ENCODE measurements at places on chromosomes 7 and 10.

- DNase-seq, result no peak
Measured at GRCh38 chr10:53122281-53122680, 349.7 kb upstream of the MBL2 start.

GRCh38 chr10:92244796-92245195 lies 46.1 kb downstream of the CPEB3 start:
- no peak for DNase-seq

GRCh38 chr10:79063661-79064492 lies 4.9 kb upstream of the ZMIZ1 start:
- no peak for DNase-seq

DNA sequence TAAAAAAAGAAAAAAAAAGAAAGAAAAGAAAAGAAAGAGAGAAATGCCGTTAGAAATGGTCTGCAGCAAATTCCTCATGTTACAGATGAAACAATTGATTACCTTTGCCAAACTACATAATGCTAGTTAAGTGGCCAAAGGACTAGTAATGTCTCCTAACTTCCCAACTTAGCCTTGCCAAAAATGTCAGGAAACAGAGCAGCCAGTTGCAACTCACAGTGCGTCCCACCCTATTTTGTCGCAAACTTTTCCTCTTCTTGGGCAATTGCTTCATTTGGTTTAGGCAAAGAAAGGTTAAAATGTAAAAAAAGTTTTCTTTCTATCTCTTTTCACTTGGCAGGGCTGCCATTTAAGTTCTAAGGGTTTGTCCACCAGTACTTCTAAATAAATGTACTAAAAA lies 53.1 kb downstream of the APBB1IP start:
- no peak for DNase-seq

- DNase-seq, result no peak
Measured at GRCh38 chr7:71775648-71776047, 636.5 kb downstream of the CALN1 start.

GRCh38 chr10:51082857-51083256 lies 8.6 kb downstream of the PRKG1 start:
- DNase-seq, result no peak

GRCh38 chr7:128189231-128189930 lies 51.7 kb upstream of the LEP start:
- no peak for DNase-seq

DNA sequence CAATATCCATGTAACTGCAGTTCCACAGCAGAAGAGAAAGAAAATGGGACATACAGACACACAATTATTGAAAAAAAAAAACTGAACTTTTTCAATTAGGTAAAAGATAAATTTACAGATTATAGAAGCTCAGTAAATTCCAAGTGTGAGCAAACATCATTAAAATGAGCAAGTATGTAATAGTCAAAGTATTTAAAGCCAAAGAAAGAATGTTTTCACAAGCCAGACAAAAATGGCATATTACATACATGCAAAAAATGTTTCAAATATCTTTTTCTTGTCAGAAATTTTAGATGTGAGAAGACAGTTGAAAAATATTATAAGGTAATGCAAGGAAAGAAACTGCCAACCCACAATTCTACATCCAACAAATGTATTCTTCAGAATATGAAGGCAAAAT lies 150.2 kb upstream of the AKR1E2 start:
- DNase-seq, result no peak

DNA sequence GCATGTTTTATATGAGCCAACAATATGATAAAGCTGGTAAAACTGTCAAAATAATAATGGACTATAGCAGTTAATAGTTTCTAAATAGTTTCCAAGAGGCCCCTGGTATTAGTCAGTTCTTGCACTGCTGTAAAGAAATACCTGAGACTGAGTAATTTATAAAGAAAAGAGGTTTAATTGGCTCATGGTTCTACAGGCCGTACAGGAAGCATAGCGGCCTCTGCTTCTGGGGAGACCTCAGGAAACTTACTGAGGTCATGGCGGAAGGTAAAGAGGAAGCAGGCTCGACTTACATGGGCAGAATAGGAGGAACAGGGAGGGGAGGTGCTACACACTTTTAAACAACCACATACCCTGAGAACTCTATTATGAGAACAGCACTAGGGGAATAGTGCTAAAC lies 104.6 kb downstream of the PPP1R9A start:
- no peak for DNase-seq

- DNase-seq, result no peak
Measured at GRCh38 chr10:11112718-11113117, 95.0 kb downstream of the CELF2 start.

DNA sequence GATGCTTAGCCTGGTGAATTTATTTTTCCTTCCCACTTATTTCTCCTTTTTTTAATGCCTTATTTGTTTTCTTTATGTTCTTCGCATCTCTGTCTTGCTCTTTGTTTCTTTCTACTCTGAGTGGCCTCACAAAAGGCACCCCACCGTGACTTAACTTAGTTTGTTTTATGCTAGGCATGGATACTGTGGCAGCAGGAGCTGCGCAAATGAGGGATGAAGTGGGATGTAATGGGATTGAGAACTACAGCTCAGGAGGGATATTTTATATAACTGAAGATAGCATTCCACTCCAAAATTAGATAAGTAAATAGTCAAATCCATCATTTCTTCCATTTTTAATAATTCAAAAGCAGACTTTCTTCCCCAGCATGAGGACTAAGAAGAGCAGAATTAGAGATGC lies 1.7 kb upstream of the CACNA2D1 start:
- DNase-seq, result peak; percentile 40

GRCh38 chr10:118968060-118968459 lies 61.5 kb upstream of the NANOS1 start:
- DNase-seq, result no peak

DNA sequence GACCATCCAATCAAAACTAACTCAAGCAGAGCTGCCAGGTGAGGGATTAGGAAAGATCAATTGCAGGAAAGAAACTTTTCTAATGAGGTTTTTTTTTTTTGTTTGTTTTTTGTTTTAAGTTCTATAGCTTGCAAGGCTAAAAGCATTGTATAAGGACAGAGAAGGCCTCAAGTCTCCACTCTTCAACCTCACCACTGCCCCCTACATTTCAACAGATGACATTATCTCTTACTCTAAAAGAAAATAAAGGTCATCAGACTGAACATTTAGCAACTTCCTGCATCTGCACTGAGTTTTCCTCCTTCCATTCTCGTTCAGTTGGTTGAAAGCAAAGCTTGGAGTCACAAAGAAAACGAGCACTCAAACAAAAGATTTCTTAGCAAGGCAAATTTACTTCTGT lies 45.2 kb upstream of the EXOC4 start:
- DNase-seq, result no peak

- no peak for DNase-seq
Measured at GRCh38 chr7:93894426-93894825, 3.9 kb upstream of the TFPI2 start.

GRCh38 chr7:158472596-158472995 lies 115.0 kb downstream of the PTPRN2 start:
- no peak for DNase-seq

GRCh38 chr7:79268730-79269129 lies 184.7 kb downstream of the MAGI2 start:
- peak; percentile 73 for DNase-seq

DNA sequence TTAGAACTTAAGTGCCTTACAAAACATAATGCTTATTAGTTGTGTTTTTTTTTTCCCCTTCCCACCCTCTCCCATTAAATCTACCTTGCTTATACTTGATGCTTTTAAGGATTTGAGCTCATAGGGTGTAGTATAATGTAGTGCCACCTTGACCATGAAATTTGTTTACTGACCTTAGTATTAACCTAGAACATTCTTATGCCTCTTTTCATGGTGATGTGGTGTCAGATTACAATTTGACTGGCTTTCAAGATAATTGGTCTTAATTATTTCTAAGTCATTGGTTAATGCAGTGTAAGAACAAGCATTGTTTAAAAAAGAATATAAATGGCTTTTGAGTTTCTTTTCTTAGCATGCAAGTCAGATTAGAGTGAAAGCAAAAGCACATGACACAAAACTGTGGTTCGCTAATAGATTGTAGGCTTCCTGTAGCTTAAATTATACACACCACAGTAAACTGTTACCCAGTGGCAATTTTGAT lies 61.8 kb downstream of the ADD3 start:
- peak; percentile 73 for DNase-seq

DNA sequence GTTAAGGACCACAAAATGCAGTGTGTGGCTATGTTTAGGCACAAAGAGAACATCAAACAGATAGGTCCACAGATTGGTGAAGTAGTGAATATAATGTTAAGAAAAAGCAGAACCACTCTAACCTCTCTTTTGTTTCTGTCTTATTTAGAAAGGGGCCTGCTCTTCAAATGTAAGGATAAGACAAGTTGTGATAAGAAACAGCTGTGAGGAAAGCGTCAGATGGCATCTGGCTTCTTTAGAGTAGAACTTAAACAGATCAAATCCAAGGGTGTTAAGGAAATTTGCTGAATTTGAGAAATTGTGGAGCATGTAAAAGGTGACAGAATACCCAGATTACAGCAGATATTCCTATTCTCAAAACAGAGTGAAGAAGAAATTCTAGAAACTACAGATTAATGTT lies 151.0 kb upstream of the LRGUK start:
- DNase-seq, result no peak

- peak; percentile 30 for DNase-seq
Measured at GRCh38 chr10:24726626-24727025, 2.9 kb upstream of the ARHGAP21 start.

- no peak for DNase-seq
Measured at GRCh38 chr10:62861507-62861906, 45.3 kb upstream of the EGR2 start.

DNA sequence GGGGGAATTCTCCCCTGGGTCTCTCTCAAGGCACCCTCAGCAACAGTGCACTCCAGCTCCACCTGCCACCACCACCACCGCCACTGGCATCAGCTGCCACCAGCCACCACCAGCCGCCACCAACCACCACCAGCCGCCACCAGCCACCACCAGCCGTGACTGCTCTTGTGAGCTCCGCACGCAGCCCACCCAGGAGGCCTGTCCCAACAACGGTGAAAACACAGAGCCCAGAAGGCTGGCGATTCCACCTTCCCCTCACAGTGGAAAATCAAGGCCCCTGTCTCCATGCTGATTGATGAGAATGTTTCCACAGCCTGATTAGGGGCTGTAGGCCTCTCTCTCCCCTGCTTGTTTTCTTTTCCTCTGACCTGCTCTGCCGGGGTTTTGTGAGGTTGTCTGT lies 41.1 kb downstream of the COBL start:
- DNase-seq, result no peak

DNA sequence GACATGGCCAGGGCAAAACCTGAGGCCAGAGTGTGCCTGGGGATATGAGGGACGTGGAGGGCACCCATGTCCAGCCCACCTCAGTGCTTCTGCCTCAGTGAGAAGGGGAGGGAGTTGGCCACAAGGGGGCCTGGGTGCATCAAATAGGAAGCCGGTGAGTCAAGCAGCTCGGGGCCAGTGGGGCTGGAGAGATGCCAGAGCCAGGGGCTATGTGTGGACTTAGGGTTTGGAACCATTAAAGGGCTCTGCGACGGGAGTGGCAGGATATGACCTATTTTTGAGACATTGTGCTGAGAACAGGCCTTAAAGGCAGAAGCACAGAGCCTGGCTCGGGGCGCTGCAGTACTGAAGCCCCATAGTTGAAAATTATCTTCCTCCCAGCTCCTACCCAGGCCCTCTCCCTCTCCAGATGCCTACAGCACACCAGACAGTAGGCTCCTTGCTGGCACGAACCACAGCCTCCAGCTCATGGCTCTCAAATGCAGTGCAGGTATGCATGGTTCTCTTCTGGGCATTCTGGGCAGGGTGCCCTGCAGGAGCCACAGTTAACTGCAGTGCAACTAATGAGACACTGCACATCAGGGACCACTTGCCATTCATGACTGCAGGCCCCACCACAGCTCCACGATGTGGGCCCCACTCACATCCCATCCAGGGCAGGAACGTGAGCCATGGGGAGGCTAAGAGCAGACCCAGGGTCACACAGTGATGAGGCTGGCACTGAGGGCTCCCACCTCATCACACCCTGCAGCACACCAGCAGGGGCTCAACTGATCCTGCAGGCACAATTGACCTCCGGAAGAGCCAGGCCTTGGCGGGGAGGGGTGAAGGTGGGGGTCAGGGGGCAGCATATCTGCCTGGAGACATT lies 7.2 kb upstream of the PGAM2 start:
- peak; percentile 38 for DNase-seq

DNA sequence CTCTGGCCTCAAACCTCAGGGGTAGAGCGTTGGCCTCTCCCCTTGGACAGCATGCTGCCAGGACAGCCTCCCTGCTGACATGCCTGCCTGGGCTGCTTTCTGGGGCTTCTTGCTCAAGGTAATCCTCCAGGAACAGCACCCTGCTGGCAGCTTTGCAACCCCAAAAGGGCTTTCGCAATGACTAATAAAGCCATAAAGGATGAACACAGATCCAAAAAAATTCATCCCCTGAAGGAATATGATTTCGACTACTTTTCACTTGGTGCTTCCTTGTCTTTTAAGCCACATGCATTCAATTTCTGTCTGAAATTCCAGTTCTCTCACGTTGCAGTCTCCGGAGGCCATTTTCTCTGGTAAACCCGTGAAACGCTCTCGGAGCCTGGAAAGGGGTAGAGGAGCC lies 15.1 kb upstream of the SH3PXD2A start:
- DNase-seq, result no peak

DNA sequence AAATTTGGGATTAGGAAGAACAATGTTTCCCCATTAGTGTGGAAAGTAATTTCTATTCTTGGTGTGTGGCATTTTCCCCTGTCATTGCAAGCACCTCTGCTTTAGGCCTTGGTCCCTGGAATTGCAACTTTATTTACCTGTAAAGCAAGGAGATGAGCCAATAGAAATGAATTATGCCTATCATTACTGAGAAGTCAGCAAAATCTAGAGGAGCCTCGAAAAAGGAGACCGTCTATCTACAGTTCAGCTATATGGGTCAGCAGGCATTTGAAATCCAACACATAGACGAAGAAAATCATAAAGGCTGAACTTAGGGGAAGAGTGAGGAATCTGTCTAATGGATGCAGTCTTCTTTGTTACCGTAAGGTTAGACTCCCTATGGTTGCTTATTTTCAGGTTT lies 161.1 kb downstream of the CCDC71L start:
- DNase-seq, result no peak

- DNase-seq, result no peak
Measured at GRCh38 chr10:34864149-34865067, 49.3 kb upstream of the PARD3 start.

DNA sequence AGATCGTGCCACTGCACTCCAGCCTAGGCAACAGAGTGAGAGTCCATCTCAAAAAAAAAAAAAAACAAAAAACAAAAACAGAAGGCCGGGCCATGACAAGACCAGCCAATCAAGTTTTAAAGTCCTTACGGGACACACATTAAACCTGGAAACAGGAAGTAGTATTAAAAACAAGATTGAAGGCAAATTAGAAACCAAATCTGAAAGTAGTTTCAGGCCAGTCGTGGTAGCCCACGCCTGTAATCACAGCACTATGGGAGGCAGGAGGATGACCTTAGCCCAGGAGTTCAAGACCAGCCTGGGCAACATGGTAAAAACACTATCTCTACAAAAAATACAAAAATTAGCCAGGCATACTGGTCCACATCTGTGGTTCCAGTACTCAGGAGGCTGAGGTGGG lies 18.1 kb downstream of the PSAP start:
- DNase-seq, result no peak

- peak; percentile 93 for DNase-seq
Measured at GRCh38 chr7:117068511-117069145, 115.3 kb downstream of the ST7 start.

- no peak for DNase-seq
Measured at GRCh38 chr7:22631730-22632129, 95.3 kb upstream of the IL6 start.
